ENCODE measurements at places on chromosomes 12 and 14.

DNA sequence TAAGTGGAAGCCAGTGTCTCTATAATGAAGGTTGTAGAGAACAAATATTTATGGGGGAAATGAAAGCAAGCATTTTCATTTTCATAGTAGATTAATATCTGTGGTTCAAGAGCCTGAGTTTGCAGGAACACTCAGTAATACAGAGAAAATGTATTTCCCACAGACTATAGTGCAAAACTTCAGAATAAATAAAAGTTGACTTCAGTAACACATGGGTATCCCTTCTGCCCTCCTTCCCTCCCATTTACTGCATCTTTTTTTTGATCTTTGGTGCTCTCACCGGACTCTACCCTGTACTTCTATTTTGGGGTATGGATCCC lies 75.3 kb upstream of the AMN1 start:
- H3K4me3 ChIP-seq: peak overlapping the region; percentile 88
- peak overlapping the region; percentile 95 for H3K27ac ChIP-seq
- no peak for DNase-seq
- H3K4me1 ChIP-seq: peaks cover 41% of the 10 kb centered on the region
- no peaks in the 10 kb centered on the region for H3K36me3 ChIP-seq
- H3K27me3 ChIP-seq: no peaks in the 10 kb centered on the region

DNA sequence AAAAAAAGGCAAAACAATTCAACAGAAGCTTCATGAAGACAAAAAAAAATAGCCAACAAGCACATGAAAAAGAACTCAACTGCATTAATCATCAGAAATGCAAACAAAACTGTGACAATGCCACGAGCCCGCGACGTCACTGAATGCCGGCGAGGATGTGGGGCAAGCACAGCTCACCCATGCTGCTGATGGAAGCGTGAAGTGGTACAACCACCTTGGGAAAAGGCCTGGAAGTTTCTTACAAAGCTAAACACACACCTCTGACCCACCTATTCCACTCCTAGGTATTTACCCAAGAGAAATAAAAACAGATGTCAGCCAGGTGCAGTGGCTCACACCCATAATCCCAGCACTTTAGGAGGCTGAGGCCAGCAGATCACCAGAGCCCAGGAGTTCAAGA lies 10.5 kb downstream of the BTBD6 start:
- H3K27ac ChIP-seq: no peak overlapping the region
- H3K4me1 ChIP-seq: no peaks in the 10 kb centered on the region
- no peaks in the 10 kb centered on the region for H3K27me3 ChIP-seq
- no peak overlapping the region for H3K4me3 ChIP-seq

DNA sequence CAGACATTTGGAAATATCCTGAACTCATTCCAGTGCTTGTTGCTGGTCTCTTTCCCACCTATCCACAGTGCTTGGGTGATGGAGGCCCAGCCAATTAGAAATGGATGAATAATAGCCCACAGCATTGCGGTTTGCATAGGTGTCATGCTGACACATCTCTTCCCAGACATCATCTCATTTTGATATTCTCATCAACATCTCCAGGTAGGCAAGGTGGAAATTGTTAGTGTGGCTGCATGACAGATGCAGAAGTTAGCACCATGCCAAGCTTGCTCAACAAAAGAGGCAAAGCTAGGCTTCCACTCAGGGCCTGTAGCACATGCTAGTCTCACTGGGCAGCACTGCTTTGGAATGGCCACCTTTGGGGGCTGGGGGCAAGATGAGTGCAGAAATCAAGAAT lies 1118.9 kb downstream of the VRK1 start:
- H3K4me3 ChIP-seq: no peak overlapping the region
- peaks cover 22% of the 10 kb centered on the region for H3K27me3 ChIP-seq
- H3K36me3 ChIP-seq: no peaks in the 10 kb centered on the region

DNA sequence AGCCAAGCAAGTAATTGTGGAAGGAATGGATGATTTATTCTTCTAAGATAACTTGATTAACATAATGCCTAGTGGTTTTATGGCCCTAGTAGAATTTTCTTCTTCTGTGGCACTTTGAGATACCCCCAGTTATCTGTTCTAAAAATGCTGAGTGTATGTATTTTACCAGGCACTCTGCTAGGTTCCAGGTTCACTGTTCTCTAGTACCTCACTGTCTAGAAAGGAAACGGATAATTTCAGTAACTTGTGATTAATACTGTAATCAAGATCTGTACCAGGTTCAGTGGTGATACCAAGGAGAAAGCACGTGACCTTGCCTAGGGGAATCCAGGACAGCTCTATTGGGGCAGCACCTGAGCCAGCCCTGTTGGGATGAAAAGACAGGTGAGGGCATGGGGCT lies 8.0 kb downstream of the ANO6 start:
- no peak for DNase-seq
- H3K4me1 ChIP-seq: peaks cover 53% of the 10 kb centered on the region
- no peaks in the 10 kb centered on the region for H3K36me3 ChIP-seq
- H3K27ac ChIP-seq: no peak overlapping the region
- no peaks in the 10 kb centered on the region for H3K27me3 ChIP-seq
- H3K4me3 ChIP-seq: no peak overlapping the region
